ENCODE measurements at places on chromosomes 4 and X.

GRCh38 chrX:121161501-121161933 lies 114.1 kb downstream of the GLUD2 start:
- no peak for DNase-seq

GRCh38 chr4:141395246-141395830 lies 174.6 kb downstream of the ZNF330 start:
- DNase-seq, result no peak

- no peak for DNase-seq
Measured at GRCh38 chr4:109942292-109942926, 29.7 kb downstream of the EGF start.

GRCh38 chrX:112731793-112732192 lies 52.1 kb upstream of the LHFPL1 start:
- no peak for DNase-seq

DNA sequence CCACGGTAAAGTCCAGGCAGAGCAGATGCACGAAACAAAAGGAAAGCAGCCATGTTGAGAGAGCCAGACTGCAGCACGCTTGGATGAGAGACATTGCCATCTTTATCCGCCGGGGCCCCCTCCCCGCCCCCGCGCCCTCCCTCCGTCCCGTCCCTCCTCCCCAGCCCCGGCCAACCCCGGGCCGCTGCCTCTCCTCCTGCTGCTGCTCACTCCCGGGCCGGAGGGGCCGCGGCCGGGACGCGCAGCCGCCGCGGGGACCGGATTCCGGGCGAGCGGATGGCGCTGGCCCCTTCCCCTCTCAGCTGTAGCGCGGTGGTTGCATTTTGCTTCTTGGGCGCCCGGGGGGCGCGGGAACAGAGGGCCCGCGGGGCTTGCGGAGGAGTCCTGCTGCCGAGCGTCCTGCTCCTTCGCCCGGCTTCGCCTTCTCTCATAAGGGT lies 542 bp downstream of the RNF150 start:
- DNase-seq, result no peak

- DNase-seq, result no peak
Measured at GRCh38 chrX:132491191-132491590, 2.4 kb upstream of the MBNL3 start.

DNA sequence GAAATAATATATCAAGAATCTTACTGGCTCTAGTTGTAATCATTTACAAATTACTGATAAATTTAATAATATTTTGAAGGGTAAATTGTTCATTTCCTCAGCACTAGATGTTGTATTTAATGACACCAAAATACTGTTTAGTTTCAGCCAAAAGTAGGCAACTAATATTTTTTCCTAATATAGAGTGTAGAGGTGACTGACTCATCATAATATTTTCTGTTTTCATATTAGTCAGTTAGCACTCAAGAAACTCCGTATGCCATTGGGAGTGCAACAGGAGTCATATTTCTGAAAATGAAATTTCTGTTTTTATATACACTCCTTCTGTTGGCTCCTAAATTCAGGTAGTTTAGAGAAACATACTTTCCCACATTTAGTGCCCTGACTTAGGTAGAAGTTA lies 36.6 kb upstream of the PTPN13 start:
- no peak for DNase-seq

All from activated CD8-positive, alpha-beta memory T cell treated with anti-CD3 and anti-CD28 coated beads for 4 hours (primary cell).